Hippocampal formation (tissue), 2 donors: ENCODE measurements at places on chromosomes 13 and 19.

DNA sequence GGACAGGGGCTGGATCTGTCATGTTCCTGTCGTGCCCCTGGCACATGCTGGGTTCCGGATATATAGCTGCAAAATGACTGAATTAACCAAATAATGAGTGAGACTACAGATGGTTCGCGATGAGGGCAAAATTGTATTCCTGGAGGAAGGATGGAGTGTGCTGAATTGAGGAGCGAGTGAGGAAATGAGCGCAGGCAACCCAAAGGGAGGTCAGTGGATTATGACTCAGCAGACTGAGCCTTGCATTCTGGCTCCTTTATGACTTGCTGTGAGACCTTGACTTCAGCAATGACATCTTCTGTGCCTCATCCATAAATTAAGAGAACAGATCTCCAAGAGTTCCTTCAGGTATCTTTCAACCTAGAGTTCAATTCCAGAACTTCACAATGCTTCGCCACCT lies 115.0 kb upstream of the CLDN10 start:
- DNase-seq, result no peak

DNA sequence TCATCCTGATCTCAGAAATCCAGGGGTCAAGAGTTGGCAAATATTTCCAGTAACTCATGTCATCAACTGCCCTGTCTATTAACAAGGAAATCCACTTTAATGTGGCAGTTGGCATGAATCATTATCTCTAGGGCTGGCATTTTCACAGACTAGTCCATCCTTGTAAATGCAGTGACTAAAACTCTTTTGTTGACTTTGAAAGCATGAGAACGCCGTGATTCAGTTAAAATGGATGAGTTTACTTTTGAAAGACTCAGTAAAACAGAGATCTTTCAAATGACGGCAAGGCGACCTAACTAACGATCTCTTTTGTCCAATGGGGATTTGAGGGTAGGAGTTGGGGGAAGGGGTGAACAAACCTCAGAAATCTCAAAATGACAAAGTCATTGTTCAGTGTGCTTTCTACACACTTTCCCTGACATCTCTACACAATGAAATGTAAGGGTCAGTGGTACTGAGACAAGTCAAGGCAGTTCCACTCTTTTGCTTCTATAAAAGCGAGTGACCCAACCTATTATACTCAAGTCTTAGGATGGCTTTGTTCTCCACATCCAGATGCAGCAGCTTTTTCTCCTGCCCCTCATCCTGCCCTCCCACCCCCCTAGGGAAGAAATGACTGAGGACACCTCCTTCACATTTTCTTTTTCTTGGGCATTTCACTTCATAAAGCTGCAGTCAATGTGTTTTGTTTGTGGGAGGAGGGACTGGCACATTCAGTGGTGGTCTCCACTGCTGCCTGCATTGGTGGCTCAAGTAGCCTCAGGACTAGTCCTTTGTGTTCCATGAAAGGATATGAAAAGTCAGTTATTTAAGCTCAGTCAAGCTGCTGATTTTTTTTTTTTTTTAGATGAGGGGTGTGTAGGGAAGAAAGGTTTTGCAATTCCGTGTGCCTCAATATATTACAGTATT lies 200.5 kb downstream of the ABCC4 start:
- DNase-seq, result no peak

- DNase-seq, result no peak
Measured at GRCh38 chr13:44842158-44842557, 147.1 kb downstream of the NUFIP1 start.

DNA sequence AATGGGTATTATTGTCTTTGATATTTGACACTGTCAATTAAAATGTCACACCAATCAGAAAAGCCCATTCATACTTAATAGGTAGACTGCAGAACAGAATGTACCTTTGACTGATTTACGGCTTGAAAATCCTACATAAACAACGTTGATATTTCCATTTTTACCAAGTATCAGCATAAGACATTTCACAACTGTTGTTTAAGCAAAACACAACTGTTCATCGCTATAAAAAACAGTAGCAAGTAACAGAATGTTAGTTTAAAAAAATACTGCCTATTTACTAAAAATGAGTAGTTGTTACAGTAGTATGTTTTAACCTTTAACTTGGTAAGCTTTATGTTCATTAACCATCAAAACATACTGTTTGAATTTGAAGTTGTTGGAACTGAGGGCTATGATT lies 1096.6 kb downstream of the PCDH17 start:
- DNase-seq, result no peak

- DNase-seq, result no peak
Measured at GRCh38 chr13:39665763-39666162, 10.3 kb downstream of the COG6 start.

DNA sequence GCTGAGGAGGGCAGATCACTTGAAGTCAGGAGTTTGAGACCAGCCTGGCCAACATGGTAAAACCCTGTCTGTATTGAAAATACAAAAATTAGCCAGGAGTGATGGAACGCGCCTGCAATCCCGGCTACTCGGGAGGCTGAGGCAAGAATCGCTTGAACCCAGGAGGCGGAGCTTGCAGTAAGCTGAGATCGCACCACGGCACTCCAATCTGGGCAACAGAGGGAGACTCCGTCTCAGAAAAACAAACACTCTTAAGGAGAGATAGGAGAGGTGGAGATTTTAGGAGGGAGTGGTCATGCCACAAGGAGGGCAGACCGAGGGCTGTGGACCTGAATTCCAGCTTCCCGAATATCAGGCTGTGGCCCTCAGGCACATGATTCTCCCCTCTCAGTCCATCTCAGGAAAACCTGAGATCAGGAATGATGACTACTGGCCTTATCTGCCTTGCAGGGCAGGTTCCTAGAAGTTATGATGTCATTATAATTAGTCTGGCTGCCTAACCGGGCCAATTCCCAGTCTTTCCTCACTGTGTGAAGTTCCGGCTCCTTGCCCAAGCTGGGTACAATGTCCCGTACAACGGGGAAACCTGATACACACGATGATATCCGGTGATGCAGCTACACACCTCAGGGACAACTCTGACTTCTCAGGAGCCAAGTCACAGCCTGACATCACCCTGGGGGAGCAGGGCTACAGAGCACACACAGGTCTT lies 2.5 kb downstream of the SLC35E1 start:
- no peak for DNase-seq

GRCh38 chr13:110008816-110009215 lies 222.4 kb upstream of the IRS2 start:
- no peak for DNase-seq

GRCh38 chr19:18307271-18307681 lies 15.6 kb downstream of the LSM4 start:
- DNase-seq, result no peak

- DNase-seq, result no peak
Measured at GRCh38 chr13:72198967-72199560, 332.1 kb upstream of the DACH1 start.

DNA sequence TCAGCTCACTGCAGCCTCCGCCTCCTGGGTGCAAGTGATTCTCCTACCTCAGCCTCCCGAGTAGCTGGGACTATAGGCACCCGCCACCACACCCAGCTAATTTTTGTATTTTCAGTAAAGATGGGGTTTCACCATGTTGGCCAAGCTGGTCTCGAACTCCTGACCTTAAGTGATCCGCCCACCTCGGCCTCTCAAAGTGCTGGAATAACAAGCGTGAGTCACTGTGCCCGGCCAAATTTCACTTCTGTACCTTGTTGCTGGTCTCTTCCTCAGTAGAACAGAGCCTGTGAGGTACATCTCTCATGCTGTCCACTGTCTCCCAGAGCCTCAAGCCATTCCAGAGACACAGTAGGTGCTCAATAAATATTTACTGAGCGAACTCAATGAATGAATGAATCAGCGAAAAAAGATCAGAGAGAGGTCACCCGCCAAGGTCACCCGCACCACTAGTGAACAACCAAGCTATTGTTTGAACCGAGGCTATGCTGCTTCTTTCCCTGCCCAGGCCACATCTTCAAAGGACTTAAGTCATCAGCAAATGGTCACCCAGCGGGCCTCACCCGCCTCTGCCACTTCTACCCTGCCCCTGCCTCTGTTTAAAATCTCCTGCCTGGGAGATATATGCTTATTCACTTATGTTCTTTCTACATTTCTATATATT lies 9.3 kb downstream of the TMEM143 start:
- no peak for DNase-seq

- peak; percentile 44 for DNase-seq
Measured at GRCh38 chr19:12790628-12791344, 500 bp upstream of the JUNB start.
